GM12892 (cell line): ENCODE measurements at places on chromosomes 1 and 21.
A peak's percentile ranks its signal among the peaks of the same experiment; 100 is the strongest.

- DNase-seq: no peak
Measured at GRCh38 chr1:47940779-47941178, 56.4 kb downstream of the TRABD2B start.

GRCh38 chr1:24717887-24718650 lies 27.2 kb upstream of the CLIC4 start:
- DNase-seq: no peak

DNA sequence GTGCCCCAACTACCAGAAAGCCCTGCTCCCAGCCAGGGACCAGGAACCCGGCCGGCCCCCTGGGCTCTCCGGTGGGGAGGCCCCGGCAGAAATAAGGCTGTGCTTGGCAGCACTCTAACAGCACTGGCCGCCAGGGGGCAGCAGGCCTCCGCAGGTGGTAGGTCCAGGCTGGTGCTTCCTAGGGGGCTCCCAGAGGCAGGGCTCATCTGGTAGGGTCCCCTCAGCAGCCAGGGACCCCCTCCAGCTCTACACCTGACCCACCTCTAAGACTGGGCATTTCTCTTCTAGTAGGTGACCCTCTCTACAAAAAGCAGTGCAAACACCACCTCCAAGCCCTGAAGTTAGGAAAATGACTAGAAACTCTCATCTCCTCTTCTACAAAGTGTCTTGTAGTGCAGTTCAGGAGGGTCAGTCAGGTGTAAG lies 85.6 kb downstream of the STUM start:
- DNase-seq: peak; percentile 79

- no peak for DNase-seq
Measured at GRCh38 chr21:44550807-44551206, 498 bp downstream of the KRTAP10-2 start.

DNA sequence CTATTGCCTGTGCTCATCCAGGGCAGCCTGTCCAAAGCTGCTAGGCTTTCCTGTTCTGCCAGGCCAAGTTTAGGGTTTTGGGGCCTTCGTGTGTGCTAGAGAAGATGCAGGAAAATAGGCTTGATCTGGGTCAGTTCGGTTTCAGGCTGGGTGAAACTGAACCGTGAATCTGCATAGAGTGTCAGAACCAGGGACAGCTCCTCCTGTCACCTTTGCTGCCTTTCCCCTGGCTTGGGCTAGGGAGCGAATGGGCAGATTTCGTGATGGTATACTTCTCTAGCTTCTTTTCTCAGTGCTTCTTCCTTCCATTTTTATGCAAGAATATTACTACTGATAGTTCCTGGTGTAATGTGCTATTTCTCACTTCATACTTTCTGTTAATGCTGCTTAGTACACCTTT lies 6.0 kb upstream of the AGO1 start:
- DNase-seq: no peak

GRCh38 chr1:28602536-28603439 lies 10.7 kb downstream of the RAB42 start:
- no peak for DNase-seq

- no peak for DNase-seq
Measured at GRCh38 chr1:166907763-166908162, 31.7 kb upstream of the TADA1 start.

DNA sequence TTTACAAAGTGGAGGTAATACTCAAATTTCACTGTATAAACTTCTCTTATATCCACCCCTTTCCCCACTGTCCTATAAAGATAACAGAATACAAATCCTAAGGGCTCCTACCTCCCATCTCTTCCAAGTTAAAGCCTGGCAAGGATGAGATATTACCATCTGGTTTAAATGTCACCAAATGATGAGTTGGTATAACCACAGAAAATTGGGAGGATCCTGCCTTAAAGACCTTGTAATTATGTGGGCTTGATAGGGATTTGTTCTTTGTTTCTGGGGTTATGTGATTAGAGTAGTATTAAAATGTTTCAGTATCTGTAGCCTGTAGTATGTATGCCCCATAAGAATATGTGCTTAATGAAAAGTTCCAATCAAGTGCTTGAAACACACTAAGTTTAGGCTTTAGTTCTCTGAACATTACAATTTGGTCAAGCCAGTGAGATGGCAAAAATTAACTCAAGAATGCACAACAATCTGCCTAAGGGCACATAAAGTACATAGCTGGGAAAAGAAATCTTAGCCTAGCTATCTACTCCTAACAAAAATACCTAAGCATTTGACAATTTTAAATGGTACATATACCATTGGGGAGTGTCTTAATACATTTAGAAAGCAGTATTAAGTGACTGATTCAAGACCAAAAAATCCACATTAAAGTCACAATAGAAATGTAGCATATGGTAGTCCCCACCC lies 14.0 kb downstream of the KDM5B start:
- DNase-seq: no peak

GRCh38 chr1:96544831-96545221 lies 176.8 kb upstream of the PTBP2 start:
- DNase-seq: no peak

GRCh38 chr1:54606096-54606989 lies 17.0 kb downstream of the FAM151A start:
- DNase-seq: no peak

GRCh38 chr1:241574154-241574553 lies 42.0 kb downstream of the KMO start:
- no peak for DNase-seq
